ENCODE measurements at places on chromosomes 7 and 10.

GRCh38 chr10:124878457-124878739, 63.5 kb upstream of the ZRANB1 start:
- DNase-seq, result no peak

GRCh38 chr10:4431114-4431863, 394.7 kb upstream of the AKR1E2 start:
- no peak for DNase-seq

DNA sequence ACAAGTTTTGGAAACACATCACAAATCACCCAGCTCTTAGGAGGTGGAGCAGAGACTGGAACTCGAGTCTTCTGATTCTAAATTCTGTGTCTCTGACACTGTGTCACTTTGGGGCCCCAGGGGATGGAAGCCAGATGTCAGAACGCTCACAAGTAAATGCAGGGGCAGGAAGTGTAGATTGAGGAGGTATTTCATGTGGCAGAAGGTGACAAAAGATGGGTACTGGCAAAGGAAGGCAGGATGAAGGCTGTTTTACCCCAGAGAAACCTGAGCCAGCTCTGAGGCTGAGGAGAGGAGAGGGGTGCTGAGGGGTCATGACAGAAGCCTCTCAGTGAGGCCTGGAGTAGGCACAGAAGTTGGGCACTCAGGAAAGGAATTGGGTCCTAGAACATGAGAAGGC, 6.0 kb upstream of the PURB start:
- no peak for DNase-seq

GRCh38 chr10:16544099-16544498, 22.4 kb upstream of the C1QL3 start:
- no peak for DNase-seq

DNA sequence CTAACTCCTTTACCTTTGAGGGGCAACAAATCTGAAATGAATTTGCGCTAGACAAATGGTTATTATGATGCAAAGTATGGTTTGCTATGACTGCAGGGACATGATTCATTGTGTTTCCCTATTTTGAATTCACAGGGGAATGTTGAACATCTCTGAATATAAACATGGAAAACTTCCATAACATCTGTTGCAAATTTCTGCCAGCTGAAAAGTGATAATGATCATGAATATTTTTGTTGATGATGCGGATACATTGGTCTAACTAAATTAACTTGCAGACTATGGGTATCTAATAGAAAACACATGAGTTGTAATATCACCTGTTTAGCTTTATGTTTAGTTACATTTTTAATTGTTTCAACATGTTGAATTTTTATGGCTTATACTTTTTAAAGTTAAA, 1325.5 kb downstream of the REEP3 start:
- DNase-seq, result no peak

DNA sequence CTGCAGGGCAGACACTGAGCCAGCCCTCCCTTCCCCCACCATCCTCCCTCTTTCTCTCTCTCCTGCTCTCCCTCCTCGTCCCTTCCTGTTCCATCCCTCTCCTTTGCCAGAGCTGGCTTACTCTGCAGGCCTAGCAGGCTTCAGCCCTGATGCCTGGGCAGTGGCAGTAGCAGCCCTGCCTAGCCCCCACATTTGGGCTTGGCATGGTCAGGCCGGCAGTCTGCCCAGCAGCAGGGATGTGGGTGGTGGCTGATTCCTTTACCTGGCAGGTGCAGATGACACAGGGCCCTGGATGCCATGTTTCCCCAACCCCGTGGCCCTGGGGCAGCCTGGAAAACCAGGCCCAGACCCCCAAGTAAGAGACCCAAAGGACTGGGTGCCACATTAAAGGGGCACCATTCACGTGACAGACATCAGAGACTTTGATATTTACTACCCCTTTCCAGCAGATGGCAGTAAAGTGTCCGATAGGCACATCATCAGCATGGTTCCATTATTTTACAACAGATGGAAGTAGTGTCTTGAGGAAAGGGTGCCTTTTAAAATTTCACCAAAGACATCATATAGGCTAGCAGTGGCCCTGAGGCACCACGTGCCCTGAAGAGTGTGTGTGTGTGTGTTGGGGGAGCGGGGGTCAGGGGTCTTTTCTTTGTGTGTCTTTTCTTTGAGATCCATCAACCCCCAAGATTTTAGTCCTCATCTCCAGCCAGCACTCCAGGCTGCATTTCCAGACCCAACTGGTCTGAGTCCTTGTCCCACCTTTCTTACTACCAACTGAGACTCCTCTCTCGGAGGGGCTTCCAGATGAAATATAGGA, 5.9 kb downstream of the KCP start:
- DNase-seq, result no peak

- DNase-seq, result no peak
Observed at GRCh38 chr7:79612903-79613302, 159.4 kb upstream of the MAGI2 start.

DNA sequence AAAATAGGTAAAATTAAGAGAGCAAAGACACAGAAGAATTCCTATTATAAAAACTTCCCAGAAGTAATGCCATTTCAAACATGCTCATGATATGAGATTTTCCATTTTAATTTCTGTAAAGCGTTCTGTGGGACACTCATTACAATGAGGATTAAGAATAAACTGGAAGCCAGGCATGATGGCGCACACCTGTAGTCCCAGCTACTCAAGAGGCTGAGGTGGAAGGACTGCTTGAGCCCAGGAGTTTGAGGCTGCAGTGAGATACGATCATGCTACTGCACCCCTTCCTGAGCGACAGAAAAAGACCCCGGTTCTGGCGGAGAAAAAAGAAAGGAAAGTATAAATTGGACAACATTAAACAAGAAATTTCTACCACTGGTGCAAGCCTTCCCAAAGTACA, 1.5 kb downstream of the DNA2 start:
- no peak for DNase-seq

DNA sequence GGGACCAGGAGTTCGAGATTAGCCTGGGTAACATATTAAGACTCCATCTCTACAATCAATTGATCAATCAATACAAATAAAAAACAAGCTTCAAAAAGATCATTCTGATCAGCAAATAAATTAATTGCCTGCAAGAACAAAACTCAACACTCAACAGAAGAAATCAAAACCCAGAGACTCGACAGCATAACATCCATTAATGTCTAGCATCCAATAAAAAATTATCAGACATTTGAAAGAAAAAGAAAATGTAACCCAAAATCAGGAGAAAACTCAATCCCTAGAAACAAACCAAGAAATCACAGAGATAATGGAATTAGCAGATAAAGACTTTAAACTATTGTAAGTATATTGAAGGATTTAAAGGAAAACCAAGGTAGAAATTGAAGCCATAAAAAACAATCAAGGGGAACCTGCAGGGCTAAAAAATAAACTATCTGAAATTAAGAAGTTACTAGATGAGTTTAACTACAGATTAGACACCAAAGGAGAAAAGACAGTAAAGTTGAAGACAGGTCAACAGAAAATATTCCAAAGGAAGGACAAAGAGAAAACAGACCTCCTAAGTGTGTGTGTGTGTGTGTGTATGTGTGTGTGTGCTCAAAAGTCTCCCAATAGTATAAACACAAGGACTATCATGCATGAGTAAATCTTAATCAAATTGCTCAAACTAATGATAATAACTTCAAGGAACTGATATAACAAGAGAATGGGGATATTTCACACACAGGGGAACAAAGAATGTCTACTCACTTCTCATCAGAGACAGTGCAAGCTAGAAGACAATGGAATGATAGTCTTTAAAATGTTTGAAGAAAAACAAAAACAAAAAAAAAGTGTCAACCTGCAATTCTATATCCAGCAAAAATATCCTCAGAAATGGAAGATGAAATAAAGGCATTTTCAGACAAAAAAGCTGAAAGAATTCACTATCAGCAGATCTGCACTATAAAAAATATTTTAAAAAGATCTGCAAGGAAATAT, 7.7 kb downstream of the NUDCD3 start:
- DNase-seq, result no peak

- DNase-seq, result no peak
Observed at GRCh38 chr10:21445163-21445562, 80.3 kb downstream of the SKIDA1 start.

GRCh38 chr10:95536017-95536416, 25.2 kb downstream of the SORBS1 start:
- no peak for DNase-seq

DNA sequence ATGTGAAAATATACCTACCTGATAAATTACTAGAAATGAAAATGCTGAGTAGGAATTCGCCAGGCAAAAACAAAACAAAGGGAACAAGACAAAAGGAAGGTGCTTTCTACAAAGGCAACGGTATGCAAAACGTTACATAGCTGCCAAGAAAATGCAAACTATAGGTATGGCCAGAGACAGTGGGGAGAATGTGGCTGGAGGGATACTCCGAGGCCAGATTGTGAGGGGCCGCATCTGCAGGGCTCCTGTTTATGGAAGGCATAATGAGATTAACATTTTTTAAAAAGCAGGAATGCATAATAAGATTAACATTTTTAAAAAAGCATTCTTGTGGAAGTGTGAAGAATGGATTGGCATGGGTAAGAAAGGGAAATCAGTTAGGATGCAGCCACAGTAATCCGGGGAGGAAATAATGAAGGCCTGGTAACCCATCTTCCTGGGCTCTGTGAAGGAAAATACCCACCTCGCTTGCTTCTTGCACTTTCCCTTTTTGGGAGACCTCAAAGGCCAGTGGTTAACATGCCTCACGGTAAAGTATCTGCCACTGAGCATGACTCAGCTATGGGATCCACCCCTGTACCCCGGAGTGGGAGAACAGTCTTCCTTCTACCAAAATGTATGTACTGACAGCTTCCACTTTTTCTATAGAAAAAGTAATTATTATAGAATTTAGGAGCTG, 145.8 kb upstream of the LRRN3 start:
- DNase-seq, result no peak

DNA sequence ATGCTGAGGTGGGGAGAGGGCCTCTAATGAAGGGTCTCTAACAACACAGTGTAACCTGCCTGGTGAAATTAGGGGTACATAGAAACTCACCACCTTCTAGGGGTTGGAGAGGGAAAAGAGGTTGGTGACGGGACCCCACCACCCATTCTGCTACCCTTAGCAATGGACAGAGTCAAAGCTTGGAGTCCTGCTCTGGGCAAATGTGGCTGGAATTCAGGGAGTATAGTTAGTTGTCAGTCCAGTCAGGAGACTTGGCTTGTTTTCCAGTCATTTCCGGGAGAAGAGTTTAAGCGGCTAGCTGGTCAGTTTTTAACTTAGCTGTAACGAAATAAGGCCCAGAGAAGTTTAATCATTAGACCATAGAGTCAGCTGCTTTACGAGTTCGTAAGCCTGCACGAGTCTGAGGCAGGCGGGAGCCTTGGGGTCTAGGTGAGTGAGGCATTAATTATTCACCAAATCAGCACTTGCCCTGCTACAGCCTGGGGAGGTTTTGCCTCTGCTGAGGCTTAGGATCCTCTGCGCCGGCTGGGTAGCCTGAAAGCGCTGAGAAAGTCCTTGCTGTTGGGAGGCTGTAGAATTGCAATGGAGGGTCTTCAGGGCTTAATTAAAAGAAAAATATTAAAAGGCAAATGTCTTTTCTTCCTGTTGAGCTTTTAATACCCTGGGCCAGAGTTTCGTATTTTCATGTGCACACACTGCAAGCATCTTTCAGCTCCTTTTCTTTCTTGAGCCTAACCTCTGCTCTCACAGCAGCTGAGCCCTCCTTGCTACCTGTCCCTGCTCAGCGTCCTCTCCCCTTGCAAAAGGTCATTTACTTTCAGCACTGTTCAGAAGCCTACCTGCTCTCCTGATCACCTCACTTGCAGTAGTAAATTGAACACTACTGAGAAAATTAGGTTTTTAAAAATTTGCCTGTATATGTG, 1.5 kb upstream of the LAMB1 start:
- DNase-seq, result no peak

DNA sequence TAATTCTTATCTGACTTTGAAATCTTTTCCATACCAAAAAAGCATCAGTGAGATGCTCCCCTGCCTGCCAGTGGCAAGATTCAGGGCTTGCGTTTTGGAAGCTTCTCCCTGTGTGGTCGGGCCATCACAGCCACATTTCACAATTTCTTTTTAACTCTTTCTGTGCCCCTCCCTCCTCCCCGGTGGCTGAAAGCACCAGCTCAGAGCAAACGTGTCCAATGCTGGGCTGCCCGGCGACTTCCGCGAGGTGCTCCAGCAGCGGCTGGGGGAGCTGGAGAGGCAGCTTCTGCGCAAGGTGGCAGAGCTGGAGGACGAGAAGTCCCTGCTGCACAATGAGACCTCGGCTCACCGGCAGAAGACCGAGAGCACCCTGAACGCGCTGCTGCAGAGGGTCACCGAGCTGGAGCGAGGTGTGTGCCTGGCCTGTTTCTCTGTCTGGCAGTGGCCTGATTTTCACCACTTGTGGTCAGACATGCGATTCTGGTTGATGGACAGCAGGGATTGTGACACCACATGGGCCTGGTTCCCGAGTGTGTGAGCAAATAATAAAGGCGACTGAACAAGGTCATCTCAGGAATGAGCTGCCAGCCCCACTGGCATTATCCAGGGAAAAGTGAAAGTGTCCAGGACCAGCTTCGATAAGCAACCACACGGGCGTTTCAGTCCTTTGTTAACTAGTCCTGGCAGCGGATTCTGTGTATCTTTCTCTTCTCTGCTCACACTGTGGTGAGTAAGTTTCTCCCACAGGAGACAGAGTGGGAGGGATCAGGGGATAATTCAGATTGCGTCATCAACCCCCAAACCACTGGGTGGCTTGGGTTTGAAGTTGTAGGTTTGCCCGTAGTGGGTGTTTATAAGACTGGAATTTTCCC, 2.6 kb downstream of the NPTX2 start:
- DNase-seq, result no peak

DNA sequence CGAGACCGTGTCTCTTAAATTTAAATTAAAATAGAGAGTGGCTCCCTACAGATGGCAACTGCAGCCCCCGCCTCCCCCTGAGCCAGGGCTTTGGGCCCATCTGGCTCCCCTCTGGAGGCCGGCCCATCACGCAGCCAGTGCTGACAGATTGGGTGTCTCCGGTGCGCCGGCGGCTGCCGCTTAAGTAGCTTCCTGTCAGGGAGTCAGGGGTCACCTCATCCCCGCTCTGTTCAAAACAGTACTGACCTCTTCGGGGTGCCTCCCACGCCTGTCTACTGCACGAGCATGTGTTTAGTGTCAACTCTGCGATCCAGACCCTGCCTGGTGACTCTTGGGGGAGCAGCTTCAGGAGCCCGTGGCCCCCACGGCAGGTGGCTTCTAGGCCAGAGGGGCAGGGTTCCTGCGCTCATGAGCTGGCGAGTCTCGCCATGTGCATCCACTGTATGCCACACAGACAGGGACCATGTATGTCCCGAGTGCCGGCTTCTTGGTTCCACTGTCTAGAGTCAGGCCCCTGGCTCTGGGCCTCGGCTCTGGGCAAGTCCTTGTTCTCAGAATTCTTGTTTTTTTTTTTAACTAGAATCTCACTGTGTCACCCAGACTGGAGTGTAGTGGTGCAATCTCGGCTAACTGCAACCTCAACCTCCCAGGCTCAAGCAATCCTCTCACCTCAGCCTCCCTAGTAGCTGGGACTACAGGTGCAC, 36.1 kb downstream of the KCTD7 start:
- no peak for DNase-seq

All from stimulated activated CD8-positive, alpha-beta memory T cell treated with anti-CD3 and anti-CD28 coated beads, Interleukin-2, amount 100 ng/mL, for 48 hours (primary cell).